ENCODE measurements at places on chromosomes 11 and 22.

DNA sequence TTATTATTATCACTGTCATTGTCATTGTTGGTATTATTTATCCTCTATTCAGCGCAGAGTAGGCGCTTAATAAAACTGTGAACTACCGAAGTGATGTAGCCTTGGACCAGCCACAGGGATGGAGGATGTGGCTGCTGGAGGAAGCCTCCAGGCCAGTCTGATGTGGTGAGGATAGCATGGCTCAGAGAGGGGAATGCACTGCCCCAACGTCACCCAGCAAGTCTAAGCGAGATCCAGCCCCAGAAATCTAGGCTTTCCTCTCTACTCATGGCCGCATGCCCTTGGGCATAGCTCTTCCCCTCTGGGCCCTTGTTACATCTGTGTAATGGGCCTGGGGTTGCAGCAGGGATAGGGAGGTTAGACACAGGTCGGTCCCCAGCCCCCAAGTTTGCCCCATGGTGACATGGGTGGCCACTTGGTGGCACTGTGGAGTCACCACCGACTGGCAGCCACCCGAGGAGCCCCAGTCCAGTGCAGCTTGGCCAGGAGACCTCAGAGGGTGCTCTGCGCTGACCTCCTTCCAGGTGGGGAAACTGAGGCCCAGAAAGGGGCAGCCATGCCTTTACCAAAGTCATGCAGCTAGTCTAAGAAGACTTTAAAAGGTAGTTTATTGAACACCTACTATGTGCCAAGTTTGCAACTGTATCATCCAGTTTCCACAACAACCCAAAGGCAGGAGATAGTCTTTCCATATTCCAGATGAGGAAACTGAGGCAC, 395.7 kb downstream of the MN1 start:
- peak; percentile 12 for DNase-seq

GRCh38 chr11:69963533-69964246, 114.4 kb upstream of the ANO1 start:
- DNase-seq = no peak

GRCh38 chr11:105027678-105028077, 4.7 kb upstream of the CASP5 start:
- no peak for DNase-seq

DNA sequence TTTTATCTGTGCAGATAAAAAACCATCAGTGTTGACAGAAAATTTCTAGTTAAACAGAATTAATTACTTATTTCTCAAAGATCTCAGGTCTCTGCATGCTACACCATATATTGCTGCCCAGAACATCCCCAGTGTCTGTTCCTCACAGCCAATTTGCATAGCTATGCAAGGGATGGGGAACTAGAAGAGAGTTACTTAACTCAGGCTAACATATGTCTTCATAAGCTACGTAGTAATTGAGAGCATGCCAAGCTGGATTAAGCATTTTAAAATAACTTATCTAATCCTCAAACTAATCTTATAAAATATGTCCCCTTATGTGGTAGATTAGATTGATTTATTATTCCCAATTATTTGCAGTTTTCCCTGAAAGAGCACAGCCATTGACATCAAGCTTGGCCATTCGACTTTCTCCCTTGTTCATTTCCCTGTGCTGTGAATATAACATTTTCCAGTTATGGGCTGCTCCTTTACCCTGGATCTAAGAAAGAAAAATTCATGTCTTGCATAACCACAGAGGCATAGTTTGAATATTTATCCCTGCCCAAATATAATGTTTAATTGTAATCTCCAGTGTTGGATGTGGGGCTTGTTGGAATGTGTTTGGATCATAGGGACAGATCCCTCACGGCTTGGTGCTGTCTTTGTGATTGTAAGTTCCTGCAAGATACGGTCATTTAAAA, 69.1 kb downstream of the C11orf87 start:
- no peak for DNase-seq

DNA sequence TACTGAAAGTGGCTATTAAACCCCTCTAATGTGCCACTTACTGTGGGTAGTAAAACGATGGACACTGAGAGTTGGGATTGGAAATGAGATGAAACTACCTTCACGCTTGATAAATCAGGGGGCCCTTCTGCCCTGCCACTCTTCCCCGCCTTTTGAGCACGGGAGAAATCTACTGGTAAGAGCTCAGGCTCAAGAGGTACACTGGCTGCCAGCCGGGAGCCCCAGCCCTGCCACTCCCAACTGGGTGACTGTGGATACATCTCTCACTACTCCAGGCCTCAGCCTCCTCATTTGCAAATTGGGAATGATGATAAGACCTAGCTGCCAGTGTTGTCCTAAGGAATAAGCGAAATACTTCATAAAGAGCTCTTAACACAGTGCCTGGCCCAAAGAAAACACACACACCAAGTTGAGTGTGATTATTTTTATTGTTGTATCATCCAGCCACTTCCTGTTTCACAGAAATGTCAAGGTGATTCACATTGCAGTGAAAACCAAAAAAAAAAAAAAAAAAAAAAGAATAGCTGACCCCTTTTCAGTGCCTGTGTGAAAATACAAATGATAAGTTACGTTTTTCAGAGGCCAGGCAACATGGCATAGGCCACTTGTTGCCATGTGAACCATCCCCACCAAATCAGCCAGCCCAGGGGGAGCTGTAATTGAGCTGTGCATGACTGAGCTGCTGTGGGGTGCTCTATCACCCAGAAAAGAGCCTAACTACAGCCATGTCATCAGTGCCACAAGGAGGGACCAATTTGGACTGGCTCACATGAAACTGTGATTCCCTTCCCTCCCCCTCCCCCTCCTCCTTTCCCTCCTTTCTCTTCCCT, 4.4 kb upstream of the ZNRD2 start:
- no peak for DNase-seq
